Cerebellar nuclear complex (tissue), 1 donor: ENCODE measurements at places on chromosomes 12 and 14.

- DNase-seq: no peak
These were observed 45.8 kb upstream of the FGD4 start for GRCh38 chr12:32353540-32353939.

DNA sequence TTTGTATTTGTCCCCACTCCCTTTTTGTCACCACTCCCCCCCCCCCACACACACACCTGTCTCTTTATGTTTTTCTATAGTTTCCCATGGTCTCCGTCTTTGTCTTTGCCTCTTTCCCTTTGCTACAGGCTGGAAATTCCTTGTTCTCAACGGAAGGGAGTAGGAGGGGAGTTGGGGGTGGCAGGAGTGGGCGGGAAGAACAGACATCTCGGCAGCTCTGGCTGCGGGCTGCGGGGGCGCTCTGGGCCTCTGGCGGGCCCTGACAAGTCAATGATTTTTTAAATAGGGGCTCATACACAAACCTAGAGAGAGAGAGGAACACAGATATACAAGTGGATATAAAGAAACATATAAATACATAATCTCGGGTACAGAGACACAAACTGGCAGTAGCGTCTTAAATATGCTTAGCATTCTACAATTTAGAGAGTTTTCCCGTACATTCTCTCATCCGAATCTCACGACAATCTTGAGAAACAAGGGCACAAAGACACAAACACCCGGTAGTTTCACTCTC, 2.4 kb upstream of the NAB2 start:
- no peak for DNase-seq

DNA sequence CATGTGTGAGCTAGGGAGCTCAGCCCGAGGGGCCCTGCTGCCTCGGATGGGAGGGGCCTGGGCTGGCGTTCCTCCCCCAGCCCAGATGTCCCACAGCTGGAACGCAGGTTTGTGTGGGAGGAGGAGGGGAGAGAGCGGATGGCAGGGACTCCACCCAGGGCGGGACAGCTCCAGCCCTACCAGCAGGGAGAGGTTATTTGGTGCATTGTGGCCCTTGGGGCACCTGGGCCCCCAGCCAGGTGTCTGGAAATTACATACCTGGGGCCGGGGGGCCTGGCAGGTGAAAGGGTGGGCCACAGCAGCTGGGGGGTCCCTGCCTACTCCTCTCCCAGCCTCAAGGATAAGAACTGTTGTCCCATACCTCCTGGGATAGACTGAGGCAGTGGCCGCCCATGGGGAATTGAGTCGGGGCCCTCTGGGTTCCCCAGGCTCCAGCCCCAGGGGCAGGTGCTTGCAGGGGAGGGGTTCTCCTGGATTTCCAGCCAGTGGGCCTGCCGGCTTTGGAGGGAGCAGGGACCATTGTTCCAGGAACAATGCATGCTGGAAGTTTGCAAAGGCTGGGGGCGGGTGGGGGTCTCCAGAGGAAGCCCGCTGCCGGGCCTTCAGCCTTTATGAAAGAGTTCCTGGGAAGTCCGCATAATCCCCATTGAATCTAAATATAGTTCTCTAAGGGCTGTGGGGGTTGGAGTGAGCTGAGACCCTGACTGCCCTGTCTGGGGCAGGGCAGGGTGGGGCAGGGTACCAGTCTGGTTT, 1.2 kb downstream of the KIF26A start:
- no peak for DNase-seq

- no peak for DNase-seq
These were observed 1234.2 kb downstream of the BCL11B start for GRCh38 chr14:98037831-98038230.

DNA sequence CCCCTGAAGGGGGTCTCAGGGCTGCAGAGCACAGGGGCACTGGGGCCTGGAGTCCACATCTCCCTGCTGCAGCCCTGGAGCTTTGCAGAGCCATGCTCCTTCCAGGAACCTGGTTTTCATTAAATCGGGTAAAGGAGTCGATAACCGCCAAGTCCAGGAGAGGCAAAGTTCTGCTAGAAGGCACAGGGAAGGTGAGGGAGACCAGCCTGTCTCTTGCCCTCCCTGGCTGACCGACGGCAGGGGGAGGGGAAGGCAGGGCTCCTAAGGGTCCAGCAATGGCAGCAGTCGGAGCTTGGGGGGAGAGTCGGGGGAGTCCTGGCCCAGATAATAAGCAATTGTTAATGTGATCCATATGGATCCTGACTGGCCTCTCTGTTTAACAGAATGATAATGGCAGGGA, 3.0 kb downstream of the FIGNL2 start:
- DNase-seq: no peak

DNA sequence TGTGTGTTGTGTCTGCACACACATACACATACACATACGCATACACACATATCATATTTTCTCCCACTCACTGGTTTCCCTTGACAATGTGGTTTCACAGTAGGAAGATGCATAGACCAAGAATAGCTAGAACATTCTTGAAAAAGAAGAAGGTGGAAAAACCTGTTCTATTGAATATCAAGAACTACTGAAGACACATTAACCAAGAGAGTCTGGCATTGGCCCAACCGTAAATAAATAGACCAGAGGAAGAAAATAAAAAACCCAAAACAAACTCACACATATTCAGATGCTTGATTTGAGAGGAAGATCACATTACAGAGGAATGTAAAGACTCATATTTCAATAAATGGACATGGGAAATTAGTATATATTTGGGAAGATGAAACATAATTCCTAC, 311.3 kb downstream of the FOXG1 start:
- no peak for DNase-seq

DNA sequence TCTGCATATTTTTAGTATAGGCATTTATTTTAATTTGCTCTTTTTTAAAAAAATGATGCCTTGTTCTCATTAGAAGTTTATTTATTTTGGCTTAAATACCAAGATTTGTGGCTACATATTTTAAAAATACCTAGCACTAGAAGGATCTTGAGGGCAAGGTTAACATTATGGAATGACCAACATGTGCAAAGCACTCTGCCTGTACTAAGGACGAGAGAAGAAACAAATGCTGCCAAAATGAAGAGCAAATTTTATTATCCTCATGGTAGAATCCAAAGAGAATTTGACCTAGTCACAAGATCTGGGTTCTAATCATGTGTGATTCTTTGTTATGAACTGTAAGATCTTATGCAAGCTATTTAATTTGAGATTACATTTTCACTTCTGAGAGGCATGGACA, 2.8 kb downstream of the CAND1 start:
- no peak for DNase-seq

DNA sequence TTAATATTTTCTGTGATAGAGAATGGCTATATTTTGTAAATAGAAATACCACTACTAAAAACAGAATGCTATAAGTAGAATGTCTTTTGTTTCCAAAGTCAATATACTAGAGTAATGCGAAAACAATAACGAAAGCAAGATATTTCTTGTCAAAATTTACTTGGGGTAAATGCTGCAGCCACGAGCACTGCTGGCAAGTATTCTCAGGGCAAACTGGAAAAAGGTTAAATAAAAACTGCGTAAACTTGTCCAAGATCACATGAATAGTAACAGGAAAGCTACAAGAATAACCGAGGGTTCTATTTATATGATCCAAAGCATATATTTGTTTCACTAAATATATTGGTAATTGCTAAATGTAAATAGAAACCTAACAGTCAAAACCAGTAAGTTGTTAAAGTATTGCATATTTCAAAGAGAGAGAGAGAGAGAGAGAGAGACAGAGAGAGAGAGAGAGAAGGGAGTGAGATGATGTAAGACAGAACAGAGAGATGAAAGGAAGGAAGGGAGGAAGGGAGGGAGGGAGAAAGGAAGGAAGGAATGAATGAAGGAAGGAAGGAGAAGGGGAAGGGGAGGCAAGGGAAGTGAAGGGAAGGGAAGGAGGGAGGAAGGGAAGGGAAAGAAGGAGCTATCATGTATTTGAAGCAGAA, 231.7 kb downstream of the KCNC2 start:
- no peak for DNase-seq

GRCh38 chr12:32115404-32116104, 8.9 kb downstream of the BICD1 start:
- peak; percentile 52 for DNase-seq

DNA sequence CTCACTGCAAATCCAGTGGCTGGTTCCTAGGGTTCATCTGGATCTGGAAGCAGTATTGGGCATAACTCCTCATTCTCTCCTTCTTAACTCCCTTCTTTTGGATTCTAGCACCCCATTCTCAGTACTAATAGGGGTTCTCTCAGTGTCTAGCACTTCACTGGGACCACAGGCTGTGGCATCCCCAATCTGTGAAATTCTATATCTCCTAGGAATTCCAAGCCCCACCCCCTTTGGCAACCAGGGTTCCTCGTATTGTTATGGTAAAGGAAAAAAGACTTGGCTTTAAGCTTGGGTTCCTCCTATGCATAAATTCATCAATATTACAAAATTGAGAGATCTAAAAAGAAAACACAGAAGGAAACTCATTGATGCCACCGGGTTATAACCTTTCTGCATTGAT, 45.0 kb upstream of the FBXO21 start:
- no peak for DNase-seq

GRCh38 chr12:73531752-73532151, 1005.9 kb upstream of the ATXN7L3B start:
- DNase-seq: no peak

- DNase-seq: no peak
These were observed 169.9 kb upstream of the LHX5 start for GRCh38 chr12:113641426-113642030.

DNA sequence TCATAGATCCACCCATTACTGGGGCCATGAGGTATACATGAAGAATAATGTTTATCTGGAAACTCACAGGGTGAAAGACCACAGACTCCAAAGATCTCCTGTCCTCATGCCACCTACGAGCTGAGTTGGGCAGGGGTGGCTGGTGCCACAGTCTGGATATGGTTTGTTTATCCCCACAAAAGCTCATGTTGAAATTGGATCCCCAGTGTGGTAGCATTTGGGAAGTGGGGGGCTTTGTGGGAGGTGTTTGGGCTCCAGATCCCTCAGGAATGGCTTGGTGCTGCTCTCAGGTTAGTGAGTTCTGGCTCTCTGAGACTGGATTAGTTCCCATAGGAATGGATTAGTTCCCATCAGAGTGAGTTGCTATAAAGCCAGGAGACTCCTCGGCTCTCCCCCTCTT, 192.3 kb upstream of the FSCB start:
- no peak for DNase-seq

GRCh38 chr12:124510301-124510970, 57.0 kb downstream of the NCOR2 start:
- DNase-seq: no peak
